NT2/D1 (cell line): ENCODE measurements at places on chromosomes 11 and 22.

DNA sequence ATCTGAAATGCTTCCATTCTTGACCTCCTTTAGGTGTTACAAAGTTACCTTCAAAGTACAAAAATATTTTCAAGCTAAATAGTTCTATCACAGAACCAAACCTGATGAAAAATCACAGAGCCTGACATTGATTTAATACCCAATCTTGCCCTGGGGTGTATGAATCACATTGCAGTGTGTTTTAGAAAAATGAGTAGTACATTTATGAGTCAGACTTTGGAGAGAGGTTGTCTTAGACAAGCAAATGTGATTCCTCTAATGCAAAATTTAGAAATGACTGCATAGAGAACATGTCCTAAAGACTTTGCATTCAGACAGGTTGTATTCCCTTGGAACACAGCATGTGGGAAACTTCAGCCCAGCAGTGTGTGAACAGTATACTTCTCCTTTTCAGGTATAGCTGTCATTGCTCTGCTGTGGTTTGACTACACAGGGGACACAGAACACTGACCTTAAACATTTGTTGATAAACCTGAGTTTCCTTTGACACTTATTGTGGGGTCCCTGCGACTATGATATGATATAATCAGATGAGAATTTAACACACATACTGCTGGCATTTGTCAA lies 972.1 kb downstream of the JRKL start:
- no peak for DNase-seq

DNA sequence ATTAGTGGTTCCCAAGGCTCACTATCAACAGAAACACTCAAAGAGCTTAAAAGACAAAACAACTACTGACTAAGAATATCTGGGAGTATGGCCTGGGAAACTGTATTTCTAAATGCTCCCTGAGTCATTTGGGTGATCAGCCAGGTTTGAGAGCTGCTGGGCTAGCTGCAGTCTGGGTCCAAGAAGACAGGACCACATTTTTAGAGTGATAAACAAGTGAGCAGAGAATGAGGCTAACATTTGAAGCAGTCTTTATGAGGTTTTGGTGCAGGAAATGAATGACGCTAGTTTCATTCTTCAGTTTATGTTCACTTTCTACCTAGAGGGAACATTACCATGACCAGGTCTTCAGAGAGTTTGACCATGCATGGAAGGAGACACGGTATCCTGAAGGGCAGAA lies 97.7 kb downstream of the TEAD1 start:
- DNase-seq, result no peak

DNA sequence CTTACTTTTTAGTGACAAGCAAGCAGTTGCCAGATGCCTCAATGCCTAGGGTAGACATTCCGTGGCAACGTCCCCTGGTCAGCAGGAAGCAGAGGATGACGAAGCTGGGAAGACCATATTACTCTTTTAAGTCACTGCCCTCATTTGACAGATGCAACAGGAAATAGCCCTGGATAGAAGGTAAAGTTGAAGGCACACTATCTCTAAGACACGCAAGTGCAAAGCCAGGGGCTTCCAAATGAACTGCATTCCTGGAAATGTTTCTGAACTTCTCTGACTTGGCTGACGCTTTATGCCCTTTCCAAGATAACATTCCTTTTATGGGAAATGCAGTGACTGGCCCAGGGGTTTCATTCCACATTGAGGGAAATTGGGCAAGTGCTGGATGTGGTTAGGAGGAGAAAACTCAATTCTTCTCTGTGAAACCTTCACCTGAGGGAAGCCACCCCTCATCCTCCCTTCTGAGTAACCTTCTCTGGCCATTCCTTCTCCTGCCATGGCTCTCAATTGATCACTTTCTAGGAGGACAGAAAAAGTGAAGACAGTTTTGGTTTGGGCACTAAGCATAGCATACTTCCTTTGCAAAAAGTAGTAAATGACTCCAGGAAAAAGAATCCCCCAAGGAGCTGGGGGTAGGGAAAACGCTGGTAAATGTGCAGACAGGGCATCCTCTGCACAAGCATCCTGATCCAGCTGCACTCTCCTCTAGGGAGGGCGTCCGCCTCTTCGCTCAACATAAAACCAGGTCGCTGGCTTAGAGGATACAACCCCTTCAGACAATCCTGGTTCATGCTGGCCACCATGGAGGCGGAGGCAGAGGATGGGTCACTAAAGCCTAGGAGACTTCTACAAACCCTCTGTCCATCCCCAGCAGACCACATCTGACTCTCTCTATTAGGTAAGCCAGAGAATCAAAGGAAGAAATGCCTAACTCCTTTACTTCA lies 14.5 kb downstream of the PCSK7 start:
- no peak for DNase-seq

DNA sequence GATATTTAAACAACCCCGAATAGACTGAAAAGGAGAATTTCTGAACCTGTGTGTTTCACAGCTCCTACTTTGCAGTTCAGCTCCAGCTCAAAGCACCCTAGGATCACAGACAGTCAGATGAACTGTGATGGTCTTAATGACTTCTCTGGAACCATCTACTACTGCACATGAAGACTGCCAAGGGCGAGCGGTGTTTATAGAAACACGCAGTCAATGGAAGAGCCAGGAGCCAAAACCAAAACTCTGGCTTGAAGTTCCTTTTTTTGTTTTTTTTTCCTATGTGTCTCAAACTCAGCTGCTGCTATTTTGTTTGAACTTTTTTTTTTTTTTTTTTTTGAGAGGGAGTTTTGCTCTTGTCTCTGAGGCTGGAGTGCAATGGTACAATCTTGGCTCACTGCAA lies 382.6 kb upstream of the SYN3 start:
- DNase-seq, result no peak

DNA sequence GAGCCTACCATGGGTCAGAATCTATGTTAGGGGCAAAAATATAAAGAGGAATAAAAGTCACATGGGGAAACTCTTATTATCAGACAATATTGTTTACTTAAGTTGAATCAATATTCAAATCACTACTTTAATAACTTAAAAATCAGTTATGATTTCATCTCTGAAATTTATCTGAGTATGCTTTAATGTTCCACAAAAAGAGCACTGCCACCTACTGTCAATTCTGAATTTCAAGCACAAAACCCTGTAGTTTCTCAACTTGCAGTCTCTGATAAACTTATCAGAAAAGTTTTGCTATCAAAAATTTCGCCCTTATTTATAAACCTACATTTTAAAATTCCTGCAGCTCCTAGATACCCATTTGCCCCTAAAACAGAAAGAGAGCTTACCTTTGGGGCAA lies 47.3 kb downstream of the RDX start:
- DNase-seq, result no peak

GRCh38 chr11:73466643-73467042 lies 90.4 kb downstream of the RELT start:
- DNase-seq, result no peak

DNA sequence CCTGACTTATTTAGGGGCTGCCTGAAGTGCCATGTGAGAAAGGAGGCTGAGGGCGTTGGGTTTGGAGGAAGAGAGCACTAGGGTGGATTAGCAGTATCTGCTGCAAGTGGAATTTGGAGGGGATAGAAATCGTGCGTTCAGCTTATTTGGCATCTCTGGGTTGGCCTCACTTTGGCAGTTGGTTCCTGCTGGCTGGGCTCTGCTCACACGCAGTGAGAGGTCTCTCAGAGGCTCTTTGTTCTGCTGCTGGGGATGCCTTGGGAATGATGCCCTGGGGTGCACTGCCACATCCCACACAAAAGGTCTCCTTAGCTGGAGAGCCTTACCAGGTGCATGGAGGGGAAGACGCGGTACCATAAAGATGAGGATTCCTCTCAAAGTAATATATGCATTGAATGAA lies 17.7 kb upstream of the MICAL2 start:
- no peak for DNase-seq

GRCh38 chr22:23012081-23012622 lies 58.2 kb upstream of the GNAZ start:
- DNase-seq, result no peak

GRCh38 chr11:132972565-132972964 lies 559.7 kb downstream of the OPCML start:
- DNase-seq, result no peak

DNA sequence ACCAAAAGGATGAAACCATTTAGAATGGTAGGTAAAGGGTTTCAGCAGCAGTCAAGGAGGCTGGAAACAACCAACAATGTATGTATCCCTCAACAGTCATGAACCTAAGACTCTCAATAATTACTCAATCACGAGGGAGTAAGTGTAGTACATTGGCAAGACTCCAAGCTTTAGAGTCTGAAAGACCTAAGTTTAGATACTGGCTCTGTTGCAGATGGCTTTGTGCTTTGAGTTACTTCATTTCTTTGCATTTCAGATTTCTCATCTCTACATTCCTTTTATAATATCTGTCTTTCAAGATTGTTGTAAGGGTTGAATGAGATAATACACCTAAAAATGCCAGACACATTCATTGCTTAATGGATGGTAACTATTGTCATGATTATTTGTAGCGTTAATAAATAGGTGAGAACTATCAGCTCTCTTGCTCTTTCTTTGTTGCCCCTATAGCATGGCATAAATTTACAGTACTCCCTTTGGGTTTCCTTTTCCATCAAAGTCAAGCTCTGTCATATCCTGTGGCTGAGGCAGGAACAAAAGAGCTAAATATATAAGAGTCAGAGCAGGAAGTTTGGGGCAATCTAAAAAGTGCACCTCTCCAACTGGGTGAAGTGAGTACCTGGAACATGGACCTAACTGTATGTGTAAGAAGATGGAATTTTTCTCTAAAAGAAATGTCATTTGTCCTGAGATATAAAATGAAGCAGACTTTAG lies 228.2 kb upstream of the ZC3H12C start:
- no peak for DNase-seq

GRCh38 chr22:25039255-25039654 lies 86.7 kb downstream of the KIAA1671 start:
- no peak for DNase-seq

DNA sequence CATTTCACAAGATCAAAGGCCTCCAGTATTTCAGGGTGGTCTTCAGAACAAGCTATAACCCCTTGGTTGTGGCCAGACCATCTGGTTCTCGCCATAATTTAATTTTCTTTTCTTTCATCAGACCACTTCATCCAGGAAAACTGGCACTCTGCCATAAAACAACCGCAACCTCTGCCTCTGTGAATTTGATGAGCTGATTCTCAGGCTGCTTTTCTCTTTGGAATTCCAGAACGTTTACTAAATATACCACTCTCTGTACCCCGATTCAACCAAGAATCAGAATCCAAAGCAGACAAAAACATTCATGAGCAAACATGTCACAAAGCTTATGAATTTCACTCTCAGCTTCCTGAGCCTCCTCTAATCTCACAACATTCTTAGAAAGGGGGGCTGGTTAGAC lies 331.8 kb upstream of the SYN3 start:
- DNase-seq, result no peak

- DNase-seq, result no peak
Measured at GRCh38 chr11:21461701-21462100, 731.2 kb upstream of the ANO5 start.

DNA sequence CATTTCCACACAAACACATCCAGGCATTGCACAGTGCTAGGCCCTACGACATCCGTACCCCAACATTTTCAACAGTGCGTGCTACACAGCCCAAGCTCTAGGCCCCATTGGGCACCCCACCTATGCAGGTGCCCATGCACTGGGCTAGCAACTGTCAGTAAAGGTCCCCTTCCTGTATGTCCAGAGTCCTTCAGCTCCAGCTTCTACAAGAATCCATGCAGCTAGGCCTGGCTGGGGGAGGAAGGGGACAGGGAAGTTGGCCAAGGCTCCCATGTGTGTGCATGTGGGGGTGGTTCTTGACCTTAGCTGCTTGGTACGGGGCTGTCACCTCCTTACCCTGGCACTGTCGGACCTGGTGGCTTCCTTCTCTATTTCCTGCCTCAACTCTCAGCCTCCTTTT lies 1.3 kb downstream of the B3GAT1 start:
- DNase-seq, result no peak

GRCh38 chr11:74232311-74232950 lies 61.3 kb downstream of the PPME1 start:
- DNase-seq, result no peak

DNA sequence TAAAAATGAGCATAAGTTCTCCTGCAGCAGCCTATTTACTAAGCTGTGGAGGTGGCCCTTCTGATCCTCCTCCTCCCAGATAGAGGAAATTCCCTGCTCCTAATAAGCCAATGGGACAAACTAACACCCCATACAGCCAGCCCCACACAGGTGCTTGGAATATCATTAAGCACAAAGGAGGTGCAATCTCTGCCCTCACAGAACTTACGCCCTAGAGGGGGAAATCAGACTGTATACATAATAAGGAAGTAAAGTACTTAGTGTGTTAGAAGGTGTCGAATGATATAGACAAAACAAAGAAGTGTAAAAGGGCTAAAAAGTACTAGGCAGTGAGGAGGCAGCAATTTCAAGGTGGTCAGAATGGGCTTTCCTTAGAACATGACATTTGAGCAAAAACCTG lies 5.8 kb downstream of the MS4A12 start:
- no peak for DNase-seq

DNA sequence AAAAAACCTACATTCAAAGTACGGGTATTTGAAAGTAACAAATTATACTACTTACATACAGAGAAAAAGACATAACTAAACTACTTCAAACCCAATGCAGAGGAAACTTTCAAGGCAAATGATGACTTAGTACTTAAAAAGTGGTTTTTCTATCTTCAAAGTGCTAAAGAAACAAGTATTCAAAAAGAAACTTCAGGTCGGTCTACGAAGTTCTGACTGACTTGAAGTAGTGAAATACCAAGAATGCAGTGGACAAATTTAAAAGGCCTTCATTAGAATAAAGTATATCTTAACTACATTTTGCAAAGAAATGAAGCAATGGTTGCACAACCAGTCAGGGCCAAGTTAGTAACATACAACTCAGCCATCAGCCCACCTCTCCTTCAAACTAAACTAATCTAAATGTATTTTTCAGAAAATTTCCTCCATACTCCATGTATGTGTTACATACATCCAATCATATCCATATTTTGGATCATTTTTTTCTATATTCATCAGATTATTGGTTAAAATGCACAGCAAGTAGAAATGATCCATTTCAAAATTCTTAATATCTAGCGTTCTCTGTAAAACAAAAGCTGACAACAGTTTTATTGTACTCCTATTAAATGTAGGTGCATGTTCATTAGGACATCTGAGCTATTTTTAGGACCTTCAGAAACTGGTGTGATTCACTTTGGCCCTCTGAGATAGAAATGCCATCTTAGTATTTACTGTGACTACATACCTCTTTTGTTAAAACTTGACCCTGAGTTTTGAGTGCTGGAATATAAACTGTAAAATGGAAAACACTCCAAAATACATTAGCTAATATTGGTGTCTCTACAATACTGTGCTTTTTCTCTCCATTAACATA lies 49.9 kb downstream of the BIRC2 start:
- no peak for DNase-seq
